Activated T-helper 2 cell treated with anti-CD3 and anti-CD28 coated beads, Interferon-gamma antibody, Interleukin-2, Interleukin-4, amounts not matched to agents 10 μg/mL and 5 μg/mL and 100 μg/mL, durations not matched to agents 14 hours and 24 hours and 36 hours (primary cell): ENCODE measurements at places on chromosomes 11 and 22.

DNA sequence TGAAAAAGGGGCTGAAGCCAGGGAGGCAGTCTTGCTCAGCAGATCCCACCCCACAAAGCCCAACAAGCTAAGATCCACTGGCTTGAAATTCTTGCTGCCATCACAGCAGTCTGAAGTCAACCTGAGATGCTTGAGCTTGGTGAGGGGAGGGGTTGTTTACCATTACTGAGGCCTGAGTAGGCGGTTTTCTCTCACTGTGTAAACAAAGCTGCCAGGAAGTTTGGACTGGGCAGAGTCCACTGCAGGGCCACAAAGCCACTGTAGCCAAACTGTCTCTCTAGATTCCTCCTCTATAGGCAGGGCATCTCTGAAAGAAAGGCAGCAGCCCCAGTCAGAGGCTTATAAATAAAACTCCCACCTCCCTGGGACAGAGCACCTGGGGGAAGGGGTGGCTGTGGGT lies 746.1 kb upstream of the LRRC4C start:
- H3K27me3 ChIP-seq, result no peaks in the 10 kb centered on the region
- no peaks in the 10 kb centered on the region for H3K4me1 ChIP-seq
- no peak overlapping the region for H3K4me3 ChIP-seq
- DNase-seq, result no peak
- H3K36me3 ChIP-seq, result no peaks in the 10 kb centered on the region

- DNase-seq, result no peak
- H3K4me3 ChIP-seq, result no peak overlapping the region
- no peaks in the 10 kb centered on the region for H3K27me3 ChIP-seq
- H3K4me1 ChIP-seq, result no peaks in the 10 kb centered on the region
- H3K36me3 ChIP-seq, result no peaks in the 10 kb centered on the region
Measured at GRCh38 chr11:71333473-71333872, 81.1 kb upstream of the SHANK2 start.

GRCh38 chr11:47918370-47918690 lies 62.0 kb upstream of the PTPRJ start:
- H3K27me3 ChIP-seq, result no peaks in the 10 kb centered on the region
- DNase-seq, result no peak
- H3K27ac ChIP-seq, result no peak overlapping the region
- H3K36me3 ChIP-seq, result no peaks in the 10 kb centered on the region

DNA sequence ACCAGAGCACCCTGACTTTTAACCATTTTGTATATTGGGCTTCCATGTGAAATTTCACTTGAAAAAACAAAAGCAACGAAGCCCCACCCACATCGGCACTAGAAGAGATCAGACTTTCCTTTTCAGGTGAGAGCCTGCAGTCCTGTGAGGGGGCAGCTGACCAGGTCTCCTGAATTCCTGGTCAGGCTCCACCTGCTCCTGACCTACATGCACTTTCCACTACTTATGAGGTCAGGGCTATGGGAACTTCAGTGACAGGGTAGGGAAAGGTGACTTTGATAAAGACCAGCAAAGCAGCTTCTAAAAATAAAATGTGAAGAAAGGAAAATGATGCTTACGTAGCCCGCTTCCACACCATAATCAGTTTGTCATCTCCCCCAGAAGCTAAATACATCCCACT lies 24.7 kb downstream of the HIRA start:
- H3K4me3 ChIP-seq, result no peak overlapping the region
- no peak for DNase-seq

DNA sequence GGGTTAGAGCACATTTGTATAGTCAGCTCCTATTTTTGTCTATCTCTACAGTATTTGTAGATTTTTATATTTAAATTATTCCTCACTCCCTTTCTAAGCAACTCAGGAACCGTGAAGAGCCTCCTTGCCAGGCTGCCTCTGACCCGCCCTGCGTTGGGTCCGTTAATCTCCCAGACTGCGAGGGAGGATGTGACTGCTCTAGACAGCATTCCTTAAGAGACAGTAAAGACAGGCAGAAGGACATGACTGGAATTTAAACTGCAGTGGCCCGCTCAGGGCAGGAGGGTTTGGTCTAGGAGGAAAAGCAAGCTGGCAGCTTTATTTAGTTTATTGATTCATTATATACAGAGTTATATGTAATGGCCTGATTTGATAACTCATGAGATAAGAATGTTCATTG lies 413.7 kb downstream of the TMEM135 start:
- DNase-seq, result no peak
- H3K27me3 ChIP-seq, result no peaks in the 10 kb centered on the region
- H3K4me3 ChIP-seq, result no peak overlapping the region
- H3K36me3 ChIP-seq, result no peaks in the 10 kb centered on the region
- no peak overlapping the region for H3K27ac ChIP-seq
